ENCODE measurements at places on chromosomes 11 and 22. TPM values are rescaled to one million over a fixed set of nuclear protein-coding genes. Genes with fewer than 3 reads are reported as not detected.

DNA sequence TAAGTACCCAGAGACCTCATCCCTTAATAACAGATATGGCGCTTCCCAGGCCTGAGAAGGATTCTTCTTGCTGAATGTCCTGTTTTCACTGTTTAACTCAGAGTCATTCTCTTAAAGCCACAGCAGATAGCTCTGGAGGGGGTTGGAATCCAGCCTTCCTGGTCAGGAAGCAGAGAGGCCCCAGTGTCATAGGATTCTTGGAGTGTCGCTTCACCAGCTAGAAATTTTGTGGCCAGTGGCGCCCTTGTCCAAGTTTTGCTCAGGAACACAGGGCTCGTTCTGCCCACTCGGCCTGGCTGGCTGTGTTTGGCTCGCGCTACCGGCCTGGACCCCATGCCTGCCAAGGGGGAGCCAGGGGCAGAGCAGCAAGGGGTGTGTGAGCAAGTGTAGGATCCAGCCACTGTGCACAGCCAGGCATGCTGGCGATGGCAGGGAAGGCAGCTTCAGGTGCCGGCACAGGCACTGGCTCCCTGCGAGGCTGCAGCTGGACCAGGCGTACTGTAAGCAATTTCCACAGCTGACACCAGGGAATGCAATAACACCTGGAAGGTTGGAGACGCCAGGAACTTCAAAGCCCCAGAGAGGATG is 214.8 kb upstream of the SESN3 start:
- no peak for DNase-seq

Gene EFCAB6
- 4.9 TPM for total RNA-seq

Gene ARHGAP20
- total RNA-seq: not detected

DNA sequence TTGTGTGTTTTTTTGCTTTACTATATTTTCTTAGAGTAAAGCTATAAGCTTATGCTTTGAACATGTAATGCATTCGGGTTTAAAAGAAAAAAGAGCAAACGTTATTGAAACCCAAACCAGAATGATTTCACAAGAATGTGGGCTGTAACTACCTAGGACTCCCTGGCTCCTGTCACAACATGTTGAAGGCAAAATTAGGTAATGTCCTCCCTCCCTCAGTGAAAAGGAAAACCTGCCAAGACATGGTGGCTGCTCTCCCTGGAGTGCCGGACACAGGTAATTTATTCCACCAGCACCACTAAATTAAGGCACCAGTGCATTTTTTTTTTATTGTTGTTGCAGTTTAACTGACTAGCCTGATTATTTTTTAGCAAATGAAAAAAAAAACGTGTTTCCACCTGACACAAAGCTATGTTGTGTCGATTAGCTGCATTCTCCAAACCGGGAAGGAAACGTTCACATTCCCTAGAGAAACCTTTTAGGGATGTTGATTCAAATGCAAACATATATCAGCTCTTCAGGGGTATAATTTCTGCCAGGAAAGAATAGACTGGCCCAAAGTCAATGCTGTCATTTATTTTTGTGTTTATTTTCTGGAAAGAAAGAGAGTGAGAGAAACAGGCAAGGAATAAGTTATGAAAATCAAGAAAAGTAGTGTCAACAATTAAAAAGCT is 134.6 kb downstream of the CCDC34 start:
- no peak for DNase-seq

Gene FBXO7
- 65.2 TPM for total RNA-seq

Gene GAL
- 1.7 TPM for total RNA-seq

DNA sequence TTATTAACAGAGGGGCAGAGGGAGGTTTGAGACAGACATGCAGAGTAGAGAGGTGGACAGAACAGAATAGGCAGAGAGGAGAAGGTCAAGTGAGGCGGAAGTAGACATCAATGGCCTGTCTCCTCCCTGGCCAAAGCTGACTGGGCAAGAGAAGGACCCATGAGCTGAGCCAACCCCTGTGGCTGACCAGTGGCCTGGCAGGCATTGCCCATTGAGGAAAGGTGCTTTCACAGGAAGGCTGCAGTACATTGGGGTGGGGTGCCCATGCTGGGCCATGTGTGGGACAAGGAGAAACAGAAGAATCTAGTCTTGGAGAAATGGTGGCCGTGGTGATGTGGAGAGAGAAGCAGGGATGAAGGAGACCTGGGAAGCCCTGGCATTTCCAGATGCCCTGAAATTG is 76.0 kb downstream of the MYEOV start:
- DNase-seq: no peak

Gene KIRREL3
- 1.1 TPM for total RNA-seq

All from neural progenitor cell (in vitro differentiated cells).